ENCODE measurements at places on chromosomes 7 and 10.

DNA sequence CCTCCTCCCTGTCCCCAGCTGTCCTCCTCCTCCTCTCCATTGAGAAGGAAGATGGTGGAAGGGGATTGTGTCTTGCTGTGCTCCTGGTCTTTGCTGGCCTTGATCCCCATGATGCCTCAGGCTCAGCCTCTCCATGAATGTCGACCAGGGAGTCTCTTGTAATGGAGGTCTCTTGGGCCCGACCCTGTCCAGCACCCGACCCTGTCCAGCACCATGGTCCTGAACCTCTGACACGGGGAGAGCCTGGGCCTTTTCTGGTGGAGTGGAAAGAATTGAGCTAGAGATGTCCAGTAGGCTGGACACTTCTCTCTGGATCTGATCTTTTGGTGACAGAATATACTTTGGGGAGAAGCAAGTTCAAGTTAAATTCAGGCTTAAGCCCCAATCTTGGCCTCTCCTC is 42.3 kb upstream of the HMX3 start:
- no peak for DNase-seq

DNA sequence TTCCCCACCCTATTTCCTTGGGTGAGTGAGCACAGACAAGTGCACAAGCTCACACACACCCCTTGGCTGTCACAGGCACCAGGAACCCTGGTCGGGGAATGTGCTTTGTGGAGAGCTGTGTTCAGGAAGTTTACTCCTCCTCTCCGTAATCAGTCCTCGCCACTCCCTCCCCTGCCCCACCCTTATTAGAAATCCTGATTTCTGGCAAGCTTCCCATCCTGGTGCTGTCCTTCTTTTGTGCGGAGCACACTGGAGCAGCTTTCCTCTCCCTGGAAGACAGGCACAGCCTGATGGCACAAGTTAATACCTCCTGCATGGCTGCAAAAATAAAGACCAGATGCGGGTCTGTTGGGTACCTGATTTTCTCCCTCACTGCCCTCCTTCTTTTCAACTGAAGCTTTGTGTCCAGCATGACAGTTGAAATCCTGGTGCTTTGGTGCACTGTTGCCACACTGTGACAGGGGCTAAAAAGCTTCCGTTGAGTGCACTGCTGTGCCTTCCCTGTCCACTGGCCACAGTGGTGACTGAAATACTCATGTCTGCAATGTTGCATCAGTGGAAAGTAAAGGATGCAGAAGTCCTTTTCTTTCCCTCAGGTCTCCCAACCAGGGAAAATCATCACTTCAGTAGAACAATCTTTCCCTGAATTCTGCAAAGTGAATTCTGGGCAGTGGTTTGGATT is 55.0 kb downstream of the LRRC4 start:
- DNase-seq, result peak; percentile 74

DNA sequence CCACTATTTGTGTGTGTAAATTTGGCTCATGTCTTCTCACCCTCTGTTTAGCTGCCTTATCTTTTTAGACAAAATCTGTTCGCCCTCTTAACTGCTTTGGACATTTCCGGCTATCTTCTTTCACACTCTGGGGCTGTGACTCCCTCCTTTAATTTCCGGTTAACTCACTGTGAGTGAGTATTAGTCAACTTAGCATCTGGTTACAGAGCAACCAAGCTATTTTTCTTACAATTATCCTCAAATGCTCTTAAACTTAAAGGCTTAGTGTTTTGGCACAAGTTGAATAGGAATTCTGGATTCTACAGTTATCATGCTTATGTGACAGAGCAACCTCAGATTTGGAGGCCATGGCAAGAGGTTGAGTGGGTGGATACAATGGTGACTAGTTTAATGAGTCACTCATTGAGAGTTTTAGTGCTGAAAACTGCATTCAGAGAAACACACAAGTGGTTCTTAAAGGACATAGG is 177.6 kb upstream of the SEMA3A start:
- DNase-seq, result no peak

GRCh38 chr10:4359003-4359402 is 467.0 kb upstream of the AKR1E2 start:
- DNase-seq, result no peak

DNA sequence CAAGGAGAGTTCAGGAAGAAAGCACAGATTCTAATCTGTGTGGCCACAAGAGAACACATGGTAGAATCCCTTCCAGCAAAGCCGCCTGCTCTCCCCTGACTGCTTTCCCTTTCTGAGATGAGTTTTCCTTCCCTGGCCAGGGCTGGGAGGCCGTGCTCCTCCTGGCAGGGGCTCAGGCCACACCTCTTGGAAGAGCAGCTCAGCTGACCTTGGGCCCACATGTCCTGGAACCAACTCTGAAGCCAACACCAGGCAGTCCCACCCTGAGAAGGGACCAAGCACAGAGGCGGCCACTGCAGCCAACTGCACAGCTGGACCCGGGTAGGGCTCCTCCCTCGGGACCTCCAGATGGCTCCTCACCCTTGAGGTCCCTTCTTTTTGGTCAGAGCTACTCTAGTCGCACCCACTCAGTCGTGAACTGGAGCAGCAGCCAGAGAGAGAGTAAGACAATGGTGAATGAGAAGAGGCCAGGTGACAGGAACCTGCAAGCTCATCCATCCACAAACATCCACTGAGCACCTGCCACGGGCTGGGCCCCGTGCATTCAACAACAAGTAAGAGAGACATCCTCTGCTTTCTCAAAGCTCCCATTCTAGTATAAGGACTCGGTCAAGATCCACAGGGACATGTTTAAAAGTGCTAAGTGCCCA is 40.3 kb downstream of the FAM53B start:
- DNase-seq, result no peak

GRCh38 chr10:125859128-125859817 is 21.8 kb downstream of the DHX32 start:
- DNase-seq, result no peak

GRCh38 chr10:38209332-38209731 is 115.2 kb downstream of the ZNF37A start:
- DNase-seq, result no peak

- DNase-seq, result no peak
These were observed 5.0 kb downstream of the NEBL start for GRCh38 chr10:20892011-20892585.

DNA sequence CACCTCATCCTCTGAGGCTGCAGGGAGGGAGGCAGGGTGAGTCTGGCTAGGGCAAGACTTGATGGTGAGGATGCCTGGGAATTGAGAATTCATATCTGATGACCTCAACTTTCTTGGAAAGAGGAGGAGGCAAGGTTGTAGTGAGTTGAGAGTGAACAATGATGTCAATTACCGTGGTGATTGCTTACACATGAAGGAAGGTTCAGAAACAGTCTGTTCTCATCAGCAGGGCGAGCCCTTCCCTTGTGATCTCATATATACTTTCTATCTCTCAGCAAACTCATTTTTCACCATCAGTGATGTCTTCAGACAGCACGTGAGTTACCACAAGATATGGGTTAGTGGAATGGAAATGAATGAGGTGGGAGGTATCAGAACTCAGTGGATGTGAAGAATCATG is 20.1 kb upstream of the COL13A1 start:
- no peak for DNase-seq

GRCh38 chr7:135792866-135793265 is 44.3 kb upstream of the FAM180A start:
- no peak for DNase-seq

- DNase-seq, result no peak
These were observed 5.7 kb downstream of the ELN start for GRCh38 chr7:74033372-74034311.

GRCh38 chr7:25906003-25906402 is 246.0 kb upstream of the NFE2L3 start:
- no peak for DNase-seq

DNA sequence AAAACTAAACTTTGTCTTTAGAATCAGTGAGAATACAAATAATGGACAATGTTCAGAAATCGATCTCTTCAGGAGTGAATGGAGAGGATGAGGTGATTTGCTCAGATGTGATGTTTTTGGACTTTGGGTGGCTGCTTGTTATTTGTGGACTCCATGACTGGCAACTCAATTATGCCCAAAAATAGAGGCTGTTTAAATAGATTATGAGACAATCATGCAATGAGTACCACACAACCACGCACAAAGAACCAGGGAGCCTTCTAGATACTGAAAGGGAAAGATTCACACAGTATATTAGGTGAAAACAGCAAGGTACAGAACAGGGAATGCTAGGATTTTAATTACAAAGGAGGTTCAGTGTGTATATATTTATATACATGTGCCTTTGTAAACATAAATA is 141.3 kb upstream of the ANK3 start:
- no peak for DNase-seq

- no peak for DNase-seq
These were observed at the start of gene ABCC2 for GRCh38 chr10:99782447-99783286. Gene ABCC2, plus strand, starts transcription at chr10:99782640. Its CDS starts 205 bp downstream, at chr10:99782845.

DNA sequence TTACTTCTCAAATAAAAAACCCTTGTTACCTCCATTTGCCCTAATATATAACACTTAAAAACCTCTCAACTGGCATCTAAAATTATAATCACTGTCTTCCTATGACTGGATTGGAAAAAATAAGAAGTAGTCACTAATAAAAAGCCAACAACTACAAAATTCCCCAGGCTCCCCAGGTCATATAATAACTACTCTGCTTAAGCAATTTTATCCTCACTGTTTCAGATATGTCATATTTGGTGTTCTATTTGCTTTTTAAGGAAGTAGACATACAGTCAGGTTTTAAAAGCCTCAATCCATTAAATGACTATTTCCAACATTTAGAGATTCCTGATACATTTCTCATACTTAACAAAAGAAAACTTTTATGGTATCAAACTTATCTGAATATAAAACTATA is 2.4 kb downstream of the H2AZ2 start:
- DNase-seq, result no peak

- DNase-seq, result no peak
These were observed 148.2 kb downstream of the RAPGEF5 start for GRCh38 chr7:22208799-22209198.

DNA sequence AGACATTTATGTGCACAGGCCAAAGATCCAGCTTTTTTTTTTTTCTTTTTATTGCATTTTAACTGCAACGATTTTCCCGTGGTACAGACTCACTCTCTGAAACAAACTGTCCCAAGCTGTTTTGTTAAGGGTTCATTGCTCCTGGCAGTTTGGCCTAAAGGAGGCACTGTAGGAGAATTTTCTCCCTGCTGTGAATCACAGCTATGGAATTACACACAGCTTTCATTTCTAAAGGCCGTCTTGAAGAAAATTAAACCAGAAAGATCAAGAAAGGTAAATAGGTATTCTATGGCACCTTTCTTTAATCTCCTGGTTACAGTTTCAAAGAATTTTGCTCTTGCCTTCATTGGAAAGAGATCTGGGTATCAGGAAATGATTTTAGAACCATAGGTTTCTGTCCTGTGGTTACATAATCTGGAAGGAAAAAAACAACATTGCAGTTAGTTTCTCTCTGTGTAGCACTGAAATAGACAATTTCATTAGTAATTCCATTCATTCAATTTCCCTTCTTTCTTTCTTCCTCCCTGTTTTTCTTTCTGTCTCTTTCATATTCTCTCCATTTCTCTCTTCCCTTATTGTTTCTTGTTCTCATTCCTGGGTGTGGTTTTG is 51.2 kb downstream of the PDK4 start:
- DNase-seq, result no peak

DNA sequence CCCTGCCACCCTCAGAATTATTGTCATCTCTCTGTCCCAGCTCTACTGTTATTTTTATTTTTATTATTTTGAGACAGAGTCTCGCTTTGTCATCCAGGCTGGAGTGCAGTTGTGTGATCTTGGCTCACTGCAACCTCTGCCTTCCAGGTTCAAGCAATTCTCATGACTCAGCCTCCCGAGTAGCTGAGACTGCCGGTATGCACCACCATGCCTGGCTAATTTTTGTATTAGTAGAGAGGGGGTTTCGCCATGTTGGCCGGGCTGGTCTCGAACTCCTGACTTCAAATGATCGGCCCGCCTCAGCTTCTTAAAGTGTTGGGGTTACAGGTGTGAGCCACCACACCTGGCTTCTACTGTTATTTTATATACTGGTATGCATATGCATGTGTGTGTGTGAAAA is 11.0 kb downstream of the CALHM2 start:
- no peak for DNase-seq

GRCh38 chr10:17910125-17910789 is 41.5 kb upstream of the SLC39A12 start:
- DNase-seq, result no peak

DNA sequence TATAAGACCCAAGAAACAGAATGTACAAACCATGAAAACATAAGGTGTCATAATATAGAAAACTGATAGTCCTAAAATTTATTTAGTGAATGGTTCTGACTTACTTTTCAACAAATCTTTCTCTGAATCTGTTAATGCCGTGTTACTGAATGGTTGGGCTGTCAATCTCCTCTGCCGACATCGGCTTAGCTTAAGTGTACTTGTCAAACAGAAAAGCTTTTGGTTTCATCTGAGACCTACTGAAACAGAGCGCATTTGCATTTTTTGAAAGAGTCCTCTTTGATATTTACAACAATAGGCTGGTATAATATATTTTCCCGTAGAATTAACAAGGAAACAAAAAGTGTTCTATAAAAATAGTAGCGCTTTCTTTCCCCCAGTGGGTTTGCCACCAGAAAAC is 120.9 kb upstream of the ZNF804B start:
- no peak for DNase-seq

GRCh38 chr10:24465891-24466818 is 257.2 kb downstream of the KIAA1217 start:
- DNase-seq, result no peak

GRCh38 chr7:155223503-155223902 is 74.2 kb upstream of the INSIG1 start:
- no peak for DNase-seq

- DNase-seq, result peak; percentile 84
These were observed 3.4 kb upstream of the ACTR3B start for GRCh38 chr7:152756116-152756515.

DNA sequence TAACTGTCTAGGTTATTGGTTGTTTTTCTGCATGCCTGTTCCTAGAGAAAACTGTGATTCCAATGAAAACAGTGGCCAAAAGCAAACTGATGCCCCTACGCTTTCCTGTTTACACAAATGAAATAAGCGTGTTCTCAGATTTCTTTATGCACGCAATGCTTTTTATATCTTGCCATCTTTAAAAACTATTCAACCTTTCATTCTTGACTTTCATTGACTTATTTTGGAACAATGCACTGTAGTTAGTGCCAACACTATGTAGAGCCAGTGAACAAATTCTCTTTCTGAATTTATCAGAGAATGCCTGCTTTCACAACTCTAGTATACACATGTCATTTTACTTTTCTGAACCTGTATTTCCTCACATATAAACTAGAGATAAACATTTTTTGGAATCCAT is 86.6 kb downstream of the CABCOCO1 start:
- no peak for DNase-seq

- DNase-seq, result no peak
These were observed 2.9 kb downstream of the PPP1R3C start for GRCh38 chr10:91629715-91630549.

DNA sequence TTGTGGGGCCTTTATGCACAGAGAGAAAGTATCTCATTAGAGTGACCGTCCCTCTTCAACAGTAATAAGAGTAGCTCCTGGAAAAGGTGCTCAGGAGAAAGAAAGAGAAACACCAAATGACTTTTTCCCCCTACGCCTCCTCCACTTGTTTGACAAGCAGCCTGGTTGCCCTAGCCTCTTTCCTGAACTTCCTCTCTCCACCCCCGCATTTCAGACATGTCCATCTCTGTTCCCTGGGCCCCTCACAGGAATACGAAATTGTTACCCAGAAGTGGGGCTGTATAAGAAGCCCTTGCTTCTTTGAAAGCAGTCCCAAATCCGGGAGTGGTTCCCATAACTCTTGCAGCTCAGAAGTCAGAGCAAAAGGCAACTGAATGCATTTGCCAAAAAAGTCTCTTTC is 119.6 kb upstream of the ADO start:
- no peak for DNase-seq

GRCh38 chr7:17530741-17531421 is 232.4 kb downstream of the AHR start:
- DNase-seq, result no peak
